ENCODE measurements at places on chromosomes 1 and 21.

GRCh38 chr1:43994071-43994470 lies 2.7 kb downstream of the CCDC24 start:
- no peak for DNase-seq

DNA sequence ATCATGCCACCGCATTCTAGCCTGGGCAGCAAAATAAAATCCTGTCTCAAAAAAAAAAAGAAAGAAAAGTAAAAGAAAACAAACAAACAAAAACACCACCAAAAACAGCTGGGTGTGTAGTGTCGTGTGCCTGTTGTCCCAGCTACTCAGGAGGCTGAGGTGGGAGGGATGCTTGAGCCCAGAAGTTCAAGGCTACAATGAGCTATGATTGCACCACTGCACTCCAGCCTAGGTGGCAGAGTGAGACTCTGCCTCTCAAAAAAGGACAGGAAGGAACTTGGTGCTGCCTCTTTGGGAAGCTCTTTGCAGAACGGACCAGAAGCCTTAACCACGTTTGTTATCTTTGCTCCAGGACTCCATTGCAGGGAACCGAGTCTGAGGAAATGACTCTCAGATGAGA lies 11.0 kb downstream of the KIF17 start:
- no peak for DNase-seq

- DNase-seq = no peak
These were observed 357.7 kb downstream of the TTLL7 start for GRCh38 chr1:83641206-83641658.

DNA sequence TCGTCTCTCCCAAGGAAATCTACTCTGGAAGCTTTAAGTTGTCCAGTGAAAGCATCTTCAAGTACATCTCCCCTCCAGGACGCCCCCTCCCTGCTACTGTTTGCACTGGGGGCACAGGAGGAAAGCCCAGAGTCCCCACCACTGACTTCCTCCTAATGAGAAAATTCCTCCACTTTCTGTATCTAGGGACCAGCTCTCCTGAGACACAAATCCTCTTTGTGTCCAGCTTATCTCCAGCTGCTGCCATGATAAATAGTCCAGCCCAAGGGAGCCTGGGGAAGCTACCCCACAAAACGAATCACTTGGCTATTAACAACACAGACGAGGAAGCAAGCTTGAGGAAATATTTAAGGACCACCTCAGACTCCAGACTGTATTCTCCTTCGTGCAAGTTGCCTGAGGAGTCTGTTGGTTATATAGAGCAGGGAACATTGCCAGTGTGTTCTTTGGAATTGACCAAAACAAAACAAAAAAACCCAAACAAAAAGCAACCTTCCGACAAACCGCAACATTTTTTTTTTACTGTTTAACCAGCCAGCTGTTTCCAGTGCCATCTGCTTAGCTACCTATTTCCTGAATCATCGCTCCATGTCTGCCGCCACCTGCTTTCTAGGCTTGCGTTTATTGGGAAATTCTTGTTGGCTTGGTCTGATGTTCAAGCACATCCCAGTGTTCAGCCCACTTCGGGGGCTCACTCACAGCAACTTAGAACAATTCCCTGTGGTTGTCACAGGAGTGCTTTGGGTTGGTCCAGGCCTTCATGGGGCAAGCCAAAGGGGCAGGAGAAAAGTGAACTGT lies 7.7 kb downstream of the C1orf226 start:
- DNase-seq = no peak

- DNase-seq = no peak
These were observed 78.8 kb downstream of the DDAH1 start for GRCh38 chr1:85386068-85386722.

DNA sequence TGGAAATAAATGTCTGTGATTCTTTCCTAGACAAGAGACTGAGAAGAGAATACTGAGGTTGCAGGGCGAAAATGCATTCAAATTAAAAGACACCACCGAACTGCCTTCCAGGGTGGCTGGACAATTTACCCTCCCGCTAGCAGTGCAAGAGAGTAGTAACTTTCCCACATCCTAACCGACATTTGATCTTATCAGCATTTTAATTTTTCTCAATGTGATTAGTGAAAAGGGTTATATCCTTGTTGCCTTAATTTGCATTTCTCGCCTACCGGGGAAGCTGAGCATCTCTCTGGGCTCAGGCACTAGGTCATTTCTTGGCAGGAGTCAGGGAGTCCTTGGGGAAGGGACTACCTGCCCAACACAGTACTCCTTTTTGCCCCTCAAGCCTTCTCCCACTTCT lies 2.8 kb downstream of the TNFRSF8 start:
- no peak for DNase-seq

GRCh38 chr1:7519861-7520395 lies 251.2 kb upstream of the VAMP3 start:
- DNase-seq = no peak
